ENCODE measurements at places on chromosomes 6 and 20.

- no peak for DNase-seq
Observed at GRCh38 chr6:159097256-159097655, 52.5 kb upstream of the TAGAP start.

DNA sequence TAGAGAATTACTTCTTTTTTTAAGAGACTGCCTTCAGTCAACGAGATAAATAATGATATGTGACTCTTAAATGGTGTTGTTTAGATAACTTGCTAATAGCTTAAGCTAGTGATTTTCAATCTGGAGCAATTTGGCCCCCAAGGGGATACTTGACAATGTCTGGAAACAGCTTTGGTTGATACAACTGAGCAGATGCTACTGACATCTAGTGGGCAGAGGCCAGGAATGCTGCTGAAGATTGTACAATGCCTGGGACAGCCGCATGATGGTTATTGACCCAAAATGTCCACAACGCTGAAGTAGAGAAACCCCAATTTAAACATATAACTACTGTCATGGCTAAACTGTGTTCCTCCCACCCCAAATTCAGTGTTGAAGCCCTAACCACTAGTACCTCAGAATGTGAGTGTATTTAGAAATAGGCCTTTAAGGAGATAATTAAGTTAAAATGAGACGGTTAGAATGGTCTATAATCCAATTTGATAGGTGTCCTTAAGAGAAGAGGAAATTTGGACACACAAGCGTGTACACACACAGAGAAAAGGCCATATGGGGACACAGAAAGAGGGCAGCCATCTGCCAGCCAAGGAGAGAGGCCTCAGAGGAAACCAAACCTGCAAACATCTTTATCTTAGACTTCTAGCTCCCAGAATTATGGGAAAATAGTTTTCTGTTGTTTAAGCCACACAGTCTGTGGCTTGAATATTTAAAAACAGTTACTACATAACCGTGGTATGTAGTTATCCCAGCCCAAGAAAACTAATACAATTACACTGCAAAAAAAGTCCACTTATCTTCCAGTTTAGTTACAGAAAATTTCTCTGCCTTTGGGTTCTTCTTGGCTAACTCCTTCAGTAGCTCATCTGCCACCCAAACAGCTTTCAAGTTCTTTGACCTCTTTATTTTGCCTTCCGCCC lies 22.2 kb downstream of the RWDD2A start:
- DNase-seq, result peak; percentile 64

DNA sequence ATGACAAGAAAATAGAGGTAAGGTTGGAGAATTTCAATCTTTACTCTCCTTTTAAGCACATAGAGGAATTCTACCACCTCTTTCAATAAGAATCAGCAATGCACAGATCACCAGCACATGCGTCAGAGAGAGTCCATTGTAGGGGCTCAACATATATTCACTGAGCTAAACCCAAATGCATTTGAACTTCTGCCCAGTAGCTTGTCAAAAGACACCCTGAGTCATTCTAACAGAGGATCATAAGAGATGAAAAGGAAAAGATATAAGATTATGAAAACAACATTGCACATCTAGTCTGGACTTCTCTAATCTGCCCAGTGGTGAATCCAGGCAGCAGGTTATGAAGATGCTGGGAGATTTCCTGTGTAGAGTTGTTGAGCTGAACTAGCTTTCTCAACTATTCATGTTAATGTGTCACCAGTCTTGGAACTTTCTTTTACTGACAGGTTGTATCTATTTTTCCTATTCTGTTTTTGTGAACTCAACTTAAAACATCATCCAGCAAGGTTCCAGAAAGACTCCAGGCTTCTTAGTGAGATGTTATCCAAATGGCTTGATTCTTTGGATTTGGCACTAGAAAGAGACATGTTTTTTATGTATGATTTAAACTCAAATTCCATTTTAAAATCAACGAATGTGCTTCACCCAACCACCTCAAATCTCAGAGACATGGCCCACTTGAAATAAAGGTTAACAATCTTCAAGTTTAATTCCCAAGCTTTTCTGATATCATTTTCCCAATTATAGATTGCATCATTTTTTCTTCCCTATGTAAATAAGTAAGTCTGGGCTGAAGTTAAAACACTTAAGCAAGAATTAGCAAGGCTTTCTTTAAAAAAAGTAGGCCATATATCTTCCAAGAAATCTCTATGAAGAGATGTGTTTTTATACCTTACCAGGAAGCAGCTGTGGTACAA lies 89.3 kb downstream of the TSHZ2 start:
- no peak for DNase-seq

DNA sequence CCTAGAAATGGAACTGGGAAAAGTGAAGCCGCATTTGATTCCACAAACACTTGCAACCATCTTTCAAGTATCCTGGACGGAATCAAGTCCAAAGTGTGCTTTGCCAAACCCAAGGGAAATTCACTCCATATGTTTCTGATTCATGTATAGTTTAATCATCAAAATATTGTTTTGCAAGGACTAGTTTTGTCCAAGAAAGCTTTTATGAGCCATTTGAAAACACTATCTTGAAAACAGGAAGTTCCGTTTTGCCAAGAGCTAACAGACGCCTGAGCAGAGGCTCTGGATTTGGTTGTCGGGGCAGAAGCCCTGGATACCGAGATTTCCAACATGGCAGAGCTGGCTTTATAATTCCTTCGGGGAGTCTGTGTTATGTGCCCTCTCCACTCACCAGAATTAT lies 251.1 kb downstream of the PHACTR1 start:
- DNase-seq, result no peak

- no peak for DNase-seq
Observed at GRCh38 chr6:46652232-46652602, 401 bp downstream of the CYP39A1 start.

DNA sequence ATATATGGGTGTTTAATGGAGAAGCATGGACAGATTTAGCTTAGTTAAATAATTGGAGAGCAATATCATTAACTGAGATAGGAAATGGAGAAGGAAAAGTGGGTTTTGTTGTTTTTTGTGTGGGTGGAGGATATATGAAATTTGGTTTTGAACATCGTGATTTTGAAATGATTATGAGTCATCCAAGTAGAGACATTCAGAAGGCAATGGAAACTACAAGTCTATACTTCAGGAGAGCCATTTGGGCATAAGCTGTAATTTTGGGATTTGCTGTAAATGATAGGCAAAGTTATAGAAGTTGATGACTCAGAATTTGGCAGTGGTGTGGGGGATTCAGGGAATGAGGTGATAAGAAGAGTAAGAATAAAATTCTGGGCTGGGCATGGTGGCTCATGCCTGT lies 27.4 kb upstream of the FAM135A start:
- peak; percentile 15 for DNase-seq

DNA sequence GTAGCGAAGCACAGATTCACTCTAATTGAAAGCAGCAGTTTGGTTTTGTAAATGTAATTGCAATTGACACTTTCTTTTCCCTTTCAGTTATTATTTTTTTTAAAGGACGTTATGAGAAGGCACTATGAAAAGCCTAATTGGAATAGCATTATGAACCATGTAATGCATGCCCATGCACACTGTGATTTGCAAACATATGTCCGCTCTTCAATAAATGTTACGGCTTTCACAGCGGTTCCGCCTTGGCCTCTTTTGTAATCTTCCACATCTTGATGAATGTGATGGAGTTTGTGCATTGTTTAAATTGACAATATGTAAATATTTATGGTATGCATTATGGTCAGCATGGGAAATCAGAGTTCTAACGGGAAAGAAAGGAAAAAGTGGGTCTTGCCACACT lies 61.3 kb downstream of the SAMD5 start:
- DNase-seq, result no peak

Data from bronchial epithelial cell (primary cell).